ENCODE measurements at places on chromosomes 2 and 18.
A peak's percentile ranks its signal among the peaks of the same experiment; 100 is the strongest.

DNA sequence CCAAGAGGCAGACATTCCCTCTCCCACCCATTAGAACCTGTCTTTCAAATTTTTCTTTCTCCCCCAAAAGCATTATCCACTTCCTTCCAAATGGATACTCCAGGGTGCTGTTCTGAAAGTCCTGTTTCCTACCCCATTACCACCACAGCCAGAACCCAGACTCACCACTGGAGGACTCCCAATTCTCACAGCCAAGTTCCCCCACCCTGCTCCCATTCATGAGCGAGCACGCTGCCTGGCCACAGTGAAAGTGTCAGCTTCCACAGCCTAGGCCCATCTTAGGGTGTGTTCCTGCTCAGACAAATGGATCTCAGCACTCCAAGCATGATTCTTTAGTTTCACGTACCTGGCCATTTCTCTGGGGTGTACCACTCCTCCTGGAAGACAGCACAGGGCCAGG is 3.8 kb upstream of the ANKRD53 start:
- DNase-seq = no peak

GRCh38 chr2:180443888-180444287 is 436.8 kb upstream of the CWC22 start:
- DNase-seq = no peak

- DNase-seq = no peak
Measured at GRCh38 chr2:188013767-188014166, 277.9 kb upstream of the GULP1 start.

DNA sequence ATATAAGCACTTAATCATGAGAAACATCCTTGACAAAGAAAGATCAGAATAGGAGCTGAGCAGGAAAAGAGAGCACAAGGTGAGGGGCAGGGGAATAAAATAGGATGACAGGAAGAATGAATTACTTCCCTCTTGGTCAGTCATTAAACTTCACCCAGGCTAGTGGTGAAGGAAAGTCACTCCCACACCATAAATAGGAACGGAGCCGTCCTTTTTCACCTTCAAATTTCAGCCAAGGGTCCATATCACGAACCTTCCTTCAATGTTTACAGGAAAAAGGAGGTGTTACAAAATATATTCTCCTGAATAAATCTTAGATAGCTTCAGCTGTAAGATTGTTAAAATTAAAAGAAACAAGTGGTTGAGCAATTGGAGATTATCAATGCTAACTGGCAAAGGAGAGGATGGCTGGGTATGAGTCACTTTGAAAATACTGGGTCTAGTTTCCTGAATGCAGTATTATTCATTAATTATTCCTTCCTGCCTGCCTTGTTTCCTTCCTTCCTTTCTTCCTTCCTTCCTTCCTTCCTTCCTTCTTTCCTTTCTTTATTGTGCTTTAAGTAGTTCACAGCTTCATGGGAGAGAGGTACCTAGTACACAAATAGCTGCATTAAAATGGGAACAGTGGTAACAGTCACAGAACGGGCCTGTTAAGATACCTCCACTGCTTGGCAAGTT is 292.3 kb upstream of the ID2 start:
- no peak for DNase-seq

DNA sequence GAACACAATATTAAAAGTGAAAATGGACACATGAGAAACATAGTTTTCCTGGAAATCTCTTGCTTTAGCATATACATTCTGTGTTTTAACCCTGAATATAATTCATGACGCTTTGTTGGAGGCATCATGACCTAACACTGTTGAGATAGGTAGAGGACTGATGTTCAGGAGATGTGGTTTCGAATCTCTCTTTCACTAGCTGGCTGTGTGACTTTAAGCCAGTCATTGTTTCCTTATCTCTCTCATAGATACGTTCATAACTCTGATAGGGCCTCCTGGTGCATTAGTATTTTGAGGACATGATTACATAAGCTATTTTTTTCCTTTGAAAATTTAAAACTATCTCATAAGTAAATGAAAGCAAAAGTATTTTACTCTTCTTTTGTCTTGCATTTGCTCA is 179.0 kb upstream of the DTNA start:
- no peak for DNase-seq

DNA sequence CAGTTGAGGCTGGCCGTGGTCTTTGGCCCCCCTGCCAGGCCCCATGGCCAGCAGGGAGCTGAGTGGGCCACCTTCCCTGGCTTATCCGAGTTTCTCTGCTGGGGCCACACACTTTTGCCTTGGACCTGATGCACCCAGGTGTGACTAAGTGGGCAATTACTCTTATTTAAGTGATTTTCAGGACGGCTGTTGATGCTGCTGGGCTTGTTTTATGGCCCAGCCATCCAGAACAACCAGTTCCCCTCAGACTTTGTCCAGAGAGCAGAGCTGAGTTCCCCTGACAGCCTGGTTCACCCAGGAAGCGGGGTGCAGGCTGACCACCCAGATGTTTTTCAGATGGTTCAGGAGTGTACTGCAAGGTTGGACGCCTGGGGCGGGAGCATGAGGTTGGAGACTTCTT is 68.8 kb downstream of the GLI2 start:
- no peak for DNase-seq

DNA sequence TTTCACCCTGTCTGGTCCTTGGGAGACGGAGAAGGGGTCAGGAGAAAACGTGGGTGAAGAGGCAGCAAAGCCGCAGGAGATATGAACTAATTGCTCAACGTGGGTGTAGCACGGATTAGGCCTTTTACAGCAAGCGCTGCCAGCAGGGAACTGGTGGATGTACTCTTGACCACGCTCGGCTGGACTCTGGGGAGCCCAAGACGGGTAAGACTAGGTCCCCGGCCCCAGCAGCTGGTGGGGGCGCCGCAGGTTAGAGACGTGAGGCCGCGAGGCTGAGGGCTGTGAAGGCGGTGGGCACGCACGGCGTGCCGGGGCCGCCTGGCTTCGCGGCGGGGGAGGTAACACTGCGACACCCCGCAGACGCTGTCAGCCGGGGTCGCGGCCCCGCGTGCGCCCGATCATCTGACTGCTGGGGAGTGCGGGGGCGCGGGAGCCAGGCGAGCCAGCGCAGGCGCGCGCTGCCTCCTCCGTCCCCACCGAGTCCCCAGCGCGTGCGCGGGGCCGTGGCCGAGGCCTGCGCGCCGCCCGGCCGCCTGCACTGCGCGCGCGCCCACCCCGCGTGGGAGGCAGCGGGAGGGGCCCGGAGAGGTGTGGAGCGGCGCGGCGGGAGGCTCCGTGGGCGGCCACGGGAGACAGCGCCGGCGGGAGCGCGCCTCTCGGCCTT is at the start of gene CLIP4:
TSS of gene CLIP4 (plus strand) at position 470 of the 664 bp plus-strand sequence. CDS start 5,974 bp downstream, outside the sequence.
- DNase-seq = peak; percentile 60

- no peak for DNase-seq
Measured at GRCh38 chr2:26801328-26801727, 15.5 kb downstream of the CENPA start.

GRCh38 chr18:47809420-47809819 is 121.0 kb downstream of the SMAD2 start:
- DNase-seq = no peak

DNA sequence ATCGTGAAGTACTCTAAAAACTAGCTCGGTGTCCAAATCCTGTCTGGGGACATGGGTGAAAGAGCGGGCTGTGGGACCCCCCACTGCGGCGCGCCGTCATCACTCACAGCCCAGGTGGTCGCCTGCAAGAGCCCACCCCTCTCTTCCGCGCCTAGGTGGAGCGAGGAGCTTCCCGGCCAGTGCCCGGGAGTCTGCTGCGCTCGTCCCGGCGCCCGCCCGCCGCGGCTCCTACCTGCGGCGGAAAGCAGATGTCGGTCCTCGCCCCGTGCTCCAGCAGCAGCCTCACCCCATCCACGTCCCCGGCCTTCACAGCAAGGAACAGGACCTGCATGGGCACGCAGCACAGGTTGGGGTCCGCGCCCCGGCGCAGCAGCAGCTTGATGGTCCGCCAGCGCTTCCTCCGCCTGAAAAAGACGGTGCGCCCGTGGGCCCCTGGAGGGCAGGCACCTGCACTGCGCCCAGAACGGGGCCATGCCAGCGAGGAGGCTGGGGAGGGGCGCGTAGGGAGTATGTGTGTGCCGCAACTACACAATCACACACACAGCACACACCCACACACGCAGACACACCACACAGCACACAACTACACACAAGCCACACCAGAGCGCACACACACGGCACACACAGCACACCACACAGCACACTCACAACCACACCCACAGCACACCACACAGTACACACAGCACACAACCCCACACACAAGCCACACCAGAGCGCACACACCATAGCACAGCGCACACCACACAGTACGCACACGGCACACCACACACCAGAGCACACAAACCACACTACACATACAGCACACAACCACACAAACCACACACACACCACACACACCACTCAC is 37.4 kb downstream of the ANKMY1 start:
- no peak for DNase-seq

DNA sequence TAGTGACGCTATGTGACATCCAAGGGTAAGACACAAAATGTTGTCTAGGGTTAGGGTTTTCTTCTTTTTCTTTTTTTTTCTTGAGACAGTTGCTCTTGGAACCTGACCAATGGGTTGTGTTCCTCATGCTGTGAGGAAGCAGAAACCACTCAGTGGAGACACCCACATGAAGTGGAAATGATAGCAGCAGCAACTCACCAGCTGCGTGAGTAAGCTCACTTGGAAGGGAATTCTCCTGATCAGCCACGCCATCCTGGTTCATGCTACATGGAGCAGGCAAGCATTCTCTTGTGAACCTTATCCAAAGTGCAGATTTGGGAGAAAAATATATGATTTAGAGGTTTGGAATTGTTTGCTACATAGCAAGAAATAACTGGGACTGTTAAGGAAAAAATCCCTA is 863.7 kb downstream of the EPHA4 start:
- no peak for DNase-seq

DNA sequence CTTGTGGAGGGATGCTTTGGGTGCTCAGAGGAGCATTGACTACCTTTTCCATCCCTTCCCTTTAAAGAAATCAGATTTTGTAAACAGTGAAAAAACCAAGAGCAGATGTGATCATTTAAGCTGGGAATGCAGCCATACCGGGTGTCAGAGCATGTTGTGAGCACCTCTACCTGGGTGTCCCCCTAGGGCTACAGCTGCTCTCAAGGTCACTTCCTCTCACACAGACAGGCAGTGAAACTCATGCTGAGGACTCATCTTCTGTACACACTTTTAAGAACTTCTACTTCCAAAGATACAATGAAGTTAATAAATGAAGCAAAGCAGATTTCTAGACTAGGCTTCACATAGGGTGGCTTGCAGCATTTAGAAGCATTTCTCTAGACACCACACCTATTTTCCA is 48.4 kb upstream of the FRZB start:
- no peak for DNase-seq

DNA sequence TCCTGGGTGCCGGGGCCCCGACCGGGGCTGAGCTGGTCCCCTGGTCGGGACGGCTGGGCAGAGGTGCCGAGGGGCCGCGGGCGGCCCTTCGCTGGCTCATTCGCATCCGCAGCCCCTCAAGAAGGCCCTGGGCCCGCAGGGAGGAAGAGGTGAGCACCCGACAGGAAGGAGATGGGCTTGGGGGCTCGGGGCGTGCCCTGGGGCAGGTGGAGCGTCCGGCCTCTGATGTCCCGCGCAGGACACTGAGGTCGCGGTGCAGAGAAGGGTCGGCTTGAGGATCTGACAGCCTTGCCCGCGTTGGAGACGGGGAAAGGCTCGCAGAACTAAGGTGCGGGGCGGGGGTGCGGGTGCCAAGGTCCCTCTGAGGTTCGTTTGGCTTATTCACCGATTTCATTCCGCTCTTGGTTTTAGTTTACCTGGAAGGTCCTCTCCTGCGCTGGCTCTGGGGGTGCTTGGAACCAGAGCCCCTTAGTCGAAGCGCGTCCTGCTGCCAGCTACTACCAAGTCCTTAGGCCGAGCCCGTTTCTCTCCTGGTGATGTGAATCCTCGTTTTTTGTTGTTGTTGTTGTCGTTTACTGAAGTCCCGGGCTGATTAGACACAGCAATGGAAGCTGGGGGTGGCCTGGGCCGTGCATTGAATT is 18.9 kb upstream of the CD8A start:
- no peak for DNase-seq

DNA sequence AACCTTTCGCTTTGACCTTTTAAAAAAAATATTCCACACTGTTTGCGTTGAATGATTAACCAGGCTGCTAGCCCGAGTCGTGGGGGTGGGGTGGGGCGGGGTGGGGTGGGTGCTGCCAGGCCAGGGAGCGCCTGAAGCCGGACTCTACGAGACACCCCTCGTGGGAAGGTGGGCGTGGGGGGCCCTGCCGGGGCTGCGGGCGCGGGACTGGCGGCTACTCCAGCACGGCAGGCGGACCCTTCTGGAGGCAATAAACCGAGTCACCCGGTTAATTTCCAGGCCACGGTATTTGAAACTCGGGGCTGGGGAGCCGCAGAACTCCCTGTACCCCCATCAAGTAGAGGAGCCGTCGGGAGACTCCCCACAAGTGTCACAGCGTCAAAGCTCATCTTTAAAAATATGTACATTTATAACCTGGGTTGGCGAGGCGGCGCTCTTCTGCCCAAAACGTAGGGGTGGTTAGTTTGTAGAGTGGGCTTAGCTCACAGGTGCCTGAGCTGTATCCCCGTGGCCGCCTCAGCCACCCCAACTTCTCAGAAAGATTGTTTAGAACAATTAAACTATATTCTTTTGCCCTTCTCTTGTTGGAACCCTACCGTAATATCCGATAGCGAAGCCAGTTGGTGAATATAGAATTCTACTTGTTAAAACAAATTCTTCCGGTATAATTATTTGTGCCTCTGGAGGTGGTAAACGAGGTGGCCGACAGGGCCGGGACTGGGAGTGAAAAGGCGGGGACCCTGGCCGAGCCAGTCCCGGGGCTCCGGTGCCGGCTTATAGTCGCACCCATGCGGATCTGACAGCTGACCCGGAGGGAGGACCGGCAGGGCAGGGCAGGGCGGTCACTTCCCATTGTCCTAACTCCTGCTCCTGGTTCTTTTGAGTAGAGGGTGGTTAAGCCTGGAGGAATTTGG is 1.4 kb downstream of the B3GNT2 start:
- DNase-seq = peak; percentile 18

DNA sequence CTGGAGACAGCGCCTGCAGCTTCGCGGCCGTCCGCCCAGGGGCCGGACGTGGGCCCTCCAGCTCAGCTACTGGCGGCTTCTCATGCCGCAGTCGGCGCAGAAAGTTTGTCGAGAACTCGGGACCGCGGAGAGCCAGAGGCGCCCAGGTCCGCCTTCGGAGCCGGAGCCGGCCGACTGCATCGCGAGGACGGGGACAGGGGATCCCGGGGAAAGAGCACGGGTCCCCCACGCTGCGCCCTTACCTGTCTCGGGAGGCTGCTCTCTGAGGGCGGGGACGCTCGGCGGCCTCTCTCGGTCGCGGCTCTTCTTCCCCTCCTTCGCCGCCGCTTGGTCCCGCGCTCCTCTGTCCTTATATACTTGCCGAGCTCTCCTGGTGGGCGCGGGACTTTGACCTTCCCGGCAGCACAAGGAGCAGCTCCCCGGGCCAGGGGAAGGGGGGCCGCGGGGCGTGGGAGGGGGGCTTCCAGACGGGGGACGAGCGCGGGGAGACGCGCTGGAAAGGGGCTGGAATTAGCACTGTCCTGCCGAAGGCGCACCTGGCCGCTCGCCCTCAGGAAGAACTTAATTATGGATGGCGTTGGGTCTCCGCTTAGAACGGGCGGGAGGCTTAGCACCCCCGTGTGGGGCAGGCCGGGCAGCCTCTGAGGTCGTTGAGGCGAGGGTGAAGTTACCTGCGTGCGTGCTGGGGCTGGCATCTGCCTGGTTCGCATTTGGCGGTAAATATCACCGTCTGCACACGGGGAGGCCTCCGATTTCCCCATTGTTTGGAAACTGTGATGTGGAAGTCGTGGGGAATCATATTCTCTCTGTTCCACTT is at the start of gene POMC:
TSS of gene POMC (minus strand) at position 325 of the 817 bp plus-strand sequence. CDS start 3,808 bp downstream, outside the sequence.
- DNase-seq = no peak

GRCh38 chr2:38740851-38741731 is 10.1 kb downstream of the SRSF7 start:
- no peak for DNase-seq
